Pancreas (tissue), 10 donors: ENCODE measurements at places on chromosomes 6 and 20. TPM values are rescaled to one million over a fixed set of nuclear protein-coding genes. Genes with fewer than 3 reads are reported as not detected.

DNA sequence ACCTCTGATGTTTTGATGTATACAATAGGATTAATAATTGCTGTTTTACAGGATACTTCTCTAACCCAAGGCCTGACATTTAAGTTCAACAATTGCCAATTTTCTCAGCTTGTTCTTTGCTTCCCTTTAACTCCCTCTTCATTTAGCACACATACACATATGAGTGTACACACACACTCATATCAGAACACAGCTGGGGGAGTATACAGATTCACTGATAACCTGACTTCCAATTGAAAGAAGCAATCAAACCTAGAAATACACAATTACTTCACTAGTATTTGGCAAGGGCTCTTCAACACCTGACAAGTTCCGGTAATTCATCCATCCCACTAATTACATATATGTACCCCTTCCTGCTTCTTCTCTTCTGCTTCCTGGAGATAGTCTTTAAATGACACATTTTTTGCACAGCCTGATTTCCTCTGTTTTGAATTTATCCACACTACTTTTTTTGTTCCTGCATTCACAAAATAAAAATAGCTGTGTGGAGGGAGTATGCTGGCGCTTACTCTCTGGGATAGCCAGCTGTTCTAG lies 11.2 kb downstream of the UST start:
- no peak for DNase-seq

GRCh38 chr6:38040254-38040653 lies 220.7 kb downstream of the ZFAND3 start:
- no peak for DNase-seq

The TUBB2B gene
- 6.9 TPM for total RNA-seq

The MAFB gene
- 24.1 TPM for total RNA-seq

The ZNF831 gene
- 0.23 TPM for total RNA-seq

The C6orf15 gene
- total RNA-seq, result not detected
